ENCODE measurements at places on chromosomes 16 and 17.
A peak's percentile ranks its signal among the peaks of the same experiment; 100 is the strongest.

GRCh38 chr17:51860954-51861561 is 297.5 kb downstream of the CA10 start:
- no peak for DNase-seq

DNA sequence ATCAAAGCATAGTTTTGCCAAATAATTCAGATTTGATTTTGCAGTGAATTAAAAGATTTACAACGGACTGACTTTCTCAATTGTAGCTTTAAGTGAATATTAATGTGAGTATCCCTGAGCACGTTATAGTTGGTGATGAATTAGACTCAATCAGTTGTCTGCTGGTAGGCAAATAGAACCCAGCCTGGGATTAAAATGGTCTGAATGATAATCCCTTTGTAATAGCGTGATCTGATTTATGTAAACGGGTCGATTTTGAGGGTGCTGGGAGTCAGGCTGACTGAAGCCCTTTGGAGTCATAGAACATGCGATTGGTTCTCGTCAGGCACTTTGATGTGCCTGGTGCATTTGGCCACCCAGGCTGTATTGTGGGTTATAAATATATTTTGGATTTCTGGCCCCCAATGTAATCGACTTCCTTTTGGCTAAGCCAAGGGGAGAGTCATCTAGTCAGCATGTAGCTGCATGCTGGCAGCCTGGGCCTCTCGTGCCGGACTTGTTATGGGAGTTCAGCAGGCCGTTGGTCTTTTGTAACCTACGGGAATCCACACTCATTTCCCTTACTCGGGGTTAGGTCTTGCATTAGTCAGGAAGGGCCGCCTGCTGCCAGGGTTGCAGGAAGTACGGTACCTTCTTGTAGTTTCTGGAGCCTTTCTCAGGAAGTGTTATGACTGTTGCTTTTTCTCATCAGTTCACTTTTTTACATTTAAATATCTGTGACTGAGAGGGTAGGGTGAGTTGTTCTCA is 5.4 kb downstream of the PGS1 start:
- DNase-seq = peak; percentile 89

GRCh38 chr16:4372001-4372577 is 441 bp downstream of the VASN start:
- DNase-seq = no peak

DNA sequence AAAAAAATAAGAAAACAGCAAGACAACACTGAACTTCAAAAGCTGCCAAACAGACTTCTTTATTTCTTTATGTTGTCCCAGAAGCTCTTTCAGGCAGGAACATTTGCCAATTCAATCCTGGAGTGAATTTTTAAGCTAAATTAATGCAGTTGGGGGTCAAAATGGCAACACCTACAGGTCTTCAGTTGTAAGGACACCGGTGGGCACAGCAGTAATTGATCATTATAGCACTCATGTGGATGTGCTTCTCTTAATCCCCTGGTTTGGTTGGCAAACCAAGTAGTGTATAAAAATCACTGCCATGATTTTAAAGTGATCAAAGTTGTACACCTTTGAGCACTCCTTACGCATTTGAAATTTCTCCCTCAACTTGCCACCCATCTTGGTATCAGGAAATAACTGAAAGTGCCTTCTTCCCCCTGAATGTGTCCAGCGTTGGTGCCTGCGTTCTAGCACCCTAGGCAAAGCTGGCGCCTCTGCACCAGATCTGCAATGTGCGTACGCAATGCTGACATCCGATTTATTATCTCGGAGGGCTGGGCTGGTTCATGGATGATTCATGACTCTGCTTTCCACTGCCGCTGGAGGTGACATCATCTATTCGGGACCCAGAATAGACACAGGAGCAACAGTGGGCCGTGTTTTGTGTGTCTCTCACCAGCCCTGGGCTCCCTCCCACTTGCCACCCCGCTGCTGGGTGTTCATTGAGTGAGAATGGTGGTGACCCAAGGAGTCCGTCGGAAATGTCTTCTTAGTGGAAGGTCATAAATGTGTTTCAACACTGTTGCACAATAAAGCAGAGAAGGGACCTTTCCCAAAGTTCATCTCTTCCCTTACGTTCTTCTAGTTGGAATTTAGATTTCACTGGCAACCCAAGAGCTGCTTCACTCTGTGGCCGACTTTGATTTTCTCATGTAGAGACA is 203.4 kb downstream of the CCDC182 start:
- peak; percentile 90 for DNase-seq

- no peak for DNase-seq
These were observed 95.9 kb downstream of the RPTOR start for GRCh38 chr17:80640366-80641084.

DNA sequence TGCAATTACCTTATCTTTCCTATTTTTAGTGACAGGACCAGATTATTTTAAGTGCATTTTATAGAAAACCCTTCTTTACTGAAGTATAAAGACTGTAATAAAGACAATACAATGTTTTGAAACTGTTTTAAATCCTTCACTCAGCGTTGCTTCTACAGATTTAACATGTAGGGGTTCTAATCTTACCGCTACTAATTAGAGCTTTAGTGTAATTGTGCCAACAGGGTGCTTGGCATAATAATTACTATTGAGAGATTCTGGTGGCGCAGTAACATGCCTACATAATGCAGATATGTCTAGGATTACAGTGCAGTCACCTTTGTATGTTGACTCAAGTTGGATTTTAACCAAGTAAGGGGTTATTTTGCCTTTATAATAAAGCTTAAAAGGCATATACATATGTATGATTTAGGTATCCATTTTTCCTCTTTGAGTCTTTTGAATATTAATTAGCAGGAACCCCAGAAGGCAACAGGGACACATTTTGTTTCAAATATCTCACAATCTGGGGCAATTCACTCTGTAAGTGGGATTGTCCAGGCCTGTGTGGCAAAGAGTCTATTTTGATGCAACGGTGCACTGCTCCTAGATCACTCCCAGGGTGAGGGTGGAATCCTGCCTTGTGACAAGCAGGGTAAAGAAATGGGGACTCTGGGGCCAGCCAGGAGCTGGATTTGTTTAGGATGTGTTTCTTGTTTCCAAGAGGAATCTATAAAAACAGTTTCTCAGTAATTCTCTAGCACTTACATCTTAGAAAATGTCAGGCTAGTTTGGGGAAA is 604.7 kb upstream of the SALL1 start:
- no peak for DNase-seq

DNA sequence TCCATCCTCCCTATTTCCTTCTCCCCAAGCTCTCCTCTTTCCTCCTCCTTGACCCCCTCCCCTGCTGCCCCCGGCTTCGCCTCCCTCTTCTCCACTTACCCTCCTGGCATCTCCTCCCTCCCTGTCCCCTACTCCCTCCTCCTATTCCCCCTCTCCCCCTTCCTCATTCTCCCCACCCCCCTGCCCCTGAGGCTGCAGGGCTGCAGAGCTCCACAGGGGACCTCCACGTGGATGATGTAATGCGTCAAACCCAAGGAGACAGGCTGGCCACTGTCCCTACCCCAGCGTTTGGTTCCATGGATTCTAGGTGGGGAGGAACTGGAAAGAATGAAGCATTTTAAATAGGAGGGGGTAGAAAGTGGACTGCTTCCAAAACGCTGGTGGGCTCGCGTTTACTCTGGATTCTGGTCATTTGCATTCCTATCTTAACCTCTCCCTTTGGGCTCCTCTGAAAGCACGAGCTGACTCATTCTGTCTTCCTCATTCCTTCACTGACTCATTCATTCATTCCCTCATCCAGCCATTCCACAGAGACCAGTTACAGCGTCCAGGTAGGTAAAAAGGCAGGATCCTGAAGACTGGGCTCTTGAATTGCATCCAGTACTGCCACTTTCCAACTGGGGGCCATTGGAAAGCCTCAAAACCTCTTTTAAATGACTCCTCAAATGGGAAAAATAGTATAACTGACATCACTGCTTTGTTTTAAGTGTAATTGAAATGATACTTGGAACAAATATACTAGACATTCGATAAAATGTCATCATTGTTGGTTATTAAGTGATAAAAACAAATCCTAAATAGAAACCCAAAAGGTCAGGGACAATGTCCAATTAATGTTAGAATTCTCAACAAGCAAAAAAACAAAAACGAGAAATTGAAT is 943 bp upstream of the COTL1 start:
- DNase-seq = no peak

DNA sequence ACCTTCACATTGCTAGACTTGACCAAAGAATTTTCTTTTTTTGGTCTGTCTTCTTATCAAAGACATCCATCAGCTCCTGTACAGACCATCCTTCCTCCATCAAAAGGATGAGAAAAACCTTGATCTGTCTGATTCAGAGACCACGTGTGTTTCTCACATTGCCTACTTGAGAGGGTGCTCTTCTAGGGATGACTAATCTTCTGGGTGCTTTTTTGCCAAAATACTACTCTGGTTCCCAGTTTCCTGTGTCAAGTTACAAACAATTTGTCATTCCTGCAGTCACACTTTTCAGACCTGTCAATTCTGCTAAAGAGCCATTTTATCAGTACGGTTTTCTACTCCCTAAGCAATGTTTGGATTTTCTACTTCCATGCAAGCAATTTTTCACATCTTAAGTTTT is 492.2 kb downstream of the CDH11 start:
- no peak for DNase-seq

DNA sequence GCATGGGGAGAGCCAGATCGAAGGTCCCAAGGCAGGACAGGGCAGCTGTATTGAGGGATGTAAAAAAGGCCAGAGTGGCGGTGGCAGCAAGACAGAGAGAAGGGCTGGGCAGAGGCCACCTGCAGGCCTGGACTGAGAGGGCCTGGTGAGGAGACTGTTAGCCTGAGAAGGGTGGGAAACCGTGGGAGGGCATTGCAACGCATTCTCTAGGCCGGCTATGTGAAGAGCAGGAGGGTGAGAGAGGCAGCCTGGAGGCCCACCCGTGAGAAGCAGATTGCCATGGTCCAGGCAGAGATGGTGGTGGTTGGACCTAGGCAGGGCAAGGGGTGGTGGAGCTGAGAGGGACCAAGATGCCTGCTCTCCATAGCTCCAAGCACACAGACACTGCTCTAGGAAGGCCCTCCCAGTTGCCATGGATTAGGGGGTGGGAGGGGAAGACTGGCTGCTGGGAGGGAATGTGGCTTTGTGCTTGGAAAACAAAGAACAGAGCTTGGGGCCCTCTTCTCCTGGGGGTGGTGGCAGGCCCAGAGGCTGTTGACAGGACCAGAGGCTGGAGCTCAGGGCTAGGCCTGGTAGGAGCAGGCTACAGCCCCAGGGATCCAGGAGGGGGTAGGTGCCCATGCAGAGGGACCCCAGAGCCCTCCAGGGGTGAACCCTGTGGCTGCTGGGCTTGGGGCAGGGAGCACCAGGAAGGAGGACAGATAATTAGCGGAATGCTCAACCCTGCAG is 12.4 kb upstream of the TCAP start:
- no peak for DNase-seq

DNA sequence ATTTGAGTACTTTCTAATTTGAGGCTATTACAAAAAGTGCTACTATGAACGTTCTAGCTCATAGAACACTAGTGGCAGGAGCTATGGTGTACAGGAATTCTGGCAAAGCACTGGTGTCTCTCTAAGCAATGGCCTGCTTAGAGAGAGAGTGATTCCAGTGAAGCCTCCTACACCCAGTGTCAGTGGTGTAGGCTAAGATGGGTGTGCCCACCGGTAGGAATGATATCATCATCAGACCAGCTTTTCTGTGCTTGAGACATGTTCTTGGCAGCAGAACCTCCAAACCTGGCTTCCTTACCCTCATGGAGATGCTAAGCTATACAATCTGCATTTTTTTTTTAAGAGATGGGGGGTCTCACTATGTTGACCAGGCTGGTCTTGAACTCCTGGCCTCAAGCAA is 370.3 kb downstream of the SOX9 start:
- no peak for DNase-seq

GRCh38 chr17:74671031-74671771 is 41.5 kb downstream of the CD300LF start:
- DNase-seq = no peak

DNA sequence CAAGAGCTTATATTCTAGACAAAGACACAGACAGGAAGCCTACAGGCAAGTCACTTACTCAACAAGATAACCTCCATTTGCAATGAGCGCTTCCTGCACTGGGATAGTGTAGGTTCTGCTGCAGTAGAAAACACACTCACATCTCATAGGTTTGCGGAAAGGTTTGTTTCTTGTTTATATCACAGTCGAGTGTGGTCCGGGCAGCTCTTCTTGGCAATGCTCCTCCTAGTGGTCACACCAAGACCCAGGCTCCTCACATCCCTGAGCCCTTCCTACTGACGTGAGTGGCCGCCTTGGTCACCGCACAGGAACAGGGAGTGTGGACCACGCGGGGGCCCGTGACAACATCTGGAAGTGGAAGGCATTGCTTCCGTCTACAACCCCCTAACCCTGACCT is 48.0 kb upstream of the RBFOX3 start:
- no peak for DNase-seq

GRCh38 chr16:85690469-85691064 is 1.8 kb upstream of the GINS2 start:
- DNase-seq = no peak

DNA sequence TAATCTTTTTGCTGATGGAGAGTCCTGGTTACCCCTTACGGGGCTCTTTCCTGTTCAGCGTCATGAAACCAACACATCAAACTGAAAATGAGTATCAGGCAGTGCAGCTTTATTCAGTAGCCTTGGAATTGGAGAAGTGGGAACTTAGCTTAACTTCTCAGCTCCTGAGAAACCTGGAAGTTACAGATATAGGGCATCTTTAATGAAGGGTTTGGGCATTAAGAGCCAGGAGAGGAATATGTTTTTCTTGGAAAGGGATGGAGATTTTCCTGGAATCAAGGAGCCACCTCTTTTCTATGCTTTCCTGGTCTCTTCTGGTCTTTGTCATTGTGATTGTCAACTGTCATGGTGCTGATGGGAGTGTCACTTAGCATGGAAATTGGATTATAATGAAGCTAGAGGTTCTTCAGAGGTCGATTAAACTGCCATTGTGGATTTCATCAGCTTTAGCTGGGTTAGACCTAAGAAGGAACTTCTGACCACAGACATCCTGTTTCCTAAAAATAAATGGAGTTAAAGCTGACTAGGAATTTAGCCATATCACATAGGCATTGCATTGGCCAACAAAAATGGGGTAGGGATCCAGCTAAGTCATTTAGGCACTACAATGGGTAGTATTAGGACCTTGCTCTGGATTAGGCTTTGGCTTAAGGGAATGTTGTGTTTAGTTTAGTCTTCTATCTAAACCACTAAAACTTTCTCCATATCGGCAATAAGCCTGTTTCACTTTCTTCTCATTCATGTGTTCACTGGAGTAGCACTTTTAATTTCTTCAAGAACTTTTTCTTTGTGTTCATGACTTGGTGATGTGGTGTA is 186.4 kb downstream of the BCAS3 start:
- DNase-seq = no peak

DNA sequence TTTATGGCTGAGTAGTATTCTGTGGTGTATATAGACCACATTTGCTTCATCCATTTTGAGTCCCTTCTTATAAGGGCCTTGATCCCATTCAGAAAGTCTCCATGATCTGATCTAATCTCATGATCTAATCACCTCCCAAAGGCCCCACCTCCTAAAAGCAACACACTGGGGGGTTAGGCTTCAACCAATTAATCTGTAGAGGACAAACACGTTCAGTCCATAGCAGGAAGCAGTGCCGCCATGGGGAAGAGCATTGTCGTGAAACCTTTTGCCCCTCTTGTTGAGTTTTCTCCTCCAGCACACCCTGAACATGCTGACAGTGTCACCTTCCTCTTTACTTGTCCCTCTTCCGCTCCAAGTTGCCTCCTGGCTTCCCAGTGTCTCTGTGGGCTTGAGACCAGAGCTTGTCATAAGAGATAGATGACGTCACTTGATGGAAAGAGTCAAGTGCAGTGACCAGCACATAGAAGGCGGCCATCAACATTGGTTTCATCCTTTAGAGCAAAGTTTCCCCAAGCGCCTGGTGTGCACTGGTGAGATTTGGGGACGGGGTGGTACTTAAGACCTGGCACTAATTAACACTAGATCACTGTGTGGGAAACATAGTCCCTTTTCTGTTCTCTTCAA is 74.1 kb downstream of the PRKCB start:
- DNase-seq = no peak

All from ascending aorta (tissue), 2 donors.